Peyer's patch (tissue), 4 donors: ENCODE measurements at places on chromosomes 12 and 14. TPM values are rescaled to one million over a fixed set of nuclear protein-coding genes. Genes with fewer than 3 reads are reported as not detected.

The KIF5A gene
- 2.5 TPM for total RNA-seq

The FBXO21 gene
- 58.8 TPM for total RNA-seq

The PRKCH gene
- 64.2 TPM for total RNA-seq

DNA sequence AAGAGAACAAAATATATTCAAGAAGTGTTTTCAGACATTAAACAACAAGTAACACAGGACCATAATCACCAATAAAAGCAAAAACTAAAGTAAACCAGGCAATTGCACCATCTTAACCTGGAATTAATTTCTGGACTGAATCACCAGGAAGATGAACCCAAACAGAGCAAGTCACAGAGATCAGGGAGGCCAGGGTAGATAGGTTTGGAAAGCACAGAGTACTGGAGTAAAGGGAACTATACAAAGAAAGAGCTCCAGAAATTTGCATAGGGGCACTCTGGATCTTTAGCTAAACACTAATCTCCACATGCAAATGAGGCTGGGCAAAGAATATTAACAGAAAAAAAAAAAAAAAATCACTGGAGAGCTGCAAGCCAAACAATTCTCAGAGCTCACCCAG, 84.7 kb downstream of the NUAK1 start:
- no peaks in the 10 kb centered on the region for H3K27me3 ChIP-seq
- no peaks in the 10 kb centered on the region for H3K36me3 ChIP-seq
- no peak overlapping the region for H3K27ac ChIP-seq
- H3K4me3 ChIP-seq, result no peak overlapping the region

DNA sequence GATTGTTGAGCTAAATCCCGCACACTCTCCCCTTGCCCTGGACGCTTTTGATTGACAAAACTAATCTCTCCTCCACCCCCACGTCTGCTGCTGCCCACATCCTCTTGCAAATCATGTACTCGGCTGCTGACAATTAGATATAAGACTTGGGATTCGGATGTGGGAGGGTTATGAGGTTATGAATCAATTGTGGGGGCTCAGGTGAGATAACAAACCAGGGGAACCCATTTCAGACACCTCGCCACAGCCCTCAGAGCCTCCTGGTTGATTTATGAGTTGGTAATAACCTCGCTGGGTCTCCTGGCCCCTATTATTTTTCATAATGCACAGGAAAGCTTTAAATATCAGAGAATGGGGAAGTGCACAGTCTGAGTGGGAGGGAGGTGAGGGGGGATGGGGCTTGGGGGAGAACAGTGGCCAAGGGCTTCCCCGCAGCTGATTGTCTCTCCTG, 449.9 kb downstream of the DPF3 start:
- H3K4me1 ChIP-seq, result no peaks in the 10 kb centered on the region
- no peak overlapping the region for H3K4me3 ChIP-seq
- H3K27ac ChIP-seq, result no peak overlapping the region
- no peak for DNase-seq

- no peak overlapping the region for H3K4me3 ChIP-seq
- no peak for DNase-seq
- H3K36me3 ChIP-seq, result no peaks in the 10 kb centered on the region
- H3K4me1 ChIP-seq, result peaks cover 5% of the 10 kb centered on the region
Measured at GRCh38 chr14:59229653-59230406, 41.4 kb downstream of the DAAM1 start.

DNA sequence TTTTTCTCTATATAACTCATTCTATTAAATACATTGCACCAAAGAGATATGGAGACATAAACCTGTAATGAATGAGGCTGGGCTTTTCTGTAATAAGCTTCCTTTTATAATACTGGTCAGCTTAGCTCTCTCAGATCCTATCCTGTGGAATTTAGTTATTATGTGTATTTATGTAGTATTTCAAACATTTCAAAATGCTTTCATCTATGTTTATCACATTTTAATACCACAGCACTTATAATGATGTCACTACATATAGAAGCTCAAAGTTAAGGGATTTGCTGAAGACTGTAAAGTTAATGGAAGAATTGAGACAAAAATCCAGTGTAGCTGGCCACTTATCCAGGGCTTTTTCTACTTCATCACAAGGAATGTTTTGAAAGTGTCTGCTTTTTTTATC, 11.4 kb downstream of the ANG start:
- H3K36me3 ChIP-seq, result no peaks in the 10 kb centered on the region
- no peaks in the 10 kb centered on the region for H3K4me1 ChIP-seq
- no peak overlapping the region for H3K27ac ChIP-seq
- H3K27me3 ChIP-seq, result no peaks in the 10 kb centered on the region
- no peak for DNase-seq

DNA sequence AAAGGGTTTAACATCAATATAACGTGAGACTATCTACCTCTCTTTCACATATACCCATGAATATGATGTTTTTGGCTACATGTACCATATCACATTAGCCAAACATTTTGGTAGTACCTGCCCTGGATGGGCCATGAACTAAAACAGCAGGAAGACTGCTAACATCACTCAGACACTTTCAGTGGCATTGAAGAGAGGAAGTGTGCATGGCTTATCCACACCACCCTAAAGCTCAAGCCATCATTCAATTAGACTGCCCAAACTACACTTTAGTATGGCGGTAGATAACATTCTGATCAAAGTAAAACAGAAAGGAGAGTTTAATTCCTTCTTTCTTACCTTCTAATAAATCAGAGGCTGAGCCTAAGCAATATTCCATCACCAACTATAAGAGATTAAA, 103.0 kb downstream of the PEBP1 start:
- no peaks in the 10 kb centered on the region for H3K4me1 ChIP-seq
- no peak overlapping the region for H3K4me3 ChIP-seq
- H3K27ac ChIP-seq, result no peak overlapping the region
